ENCODE measurements at places on chromosomes 16 and 17.

DNA sequence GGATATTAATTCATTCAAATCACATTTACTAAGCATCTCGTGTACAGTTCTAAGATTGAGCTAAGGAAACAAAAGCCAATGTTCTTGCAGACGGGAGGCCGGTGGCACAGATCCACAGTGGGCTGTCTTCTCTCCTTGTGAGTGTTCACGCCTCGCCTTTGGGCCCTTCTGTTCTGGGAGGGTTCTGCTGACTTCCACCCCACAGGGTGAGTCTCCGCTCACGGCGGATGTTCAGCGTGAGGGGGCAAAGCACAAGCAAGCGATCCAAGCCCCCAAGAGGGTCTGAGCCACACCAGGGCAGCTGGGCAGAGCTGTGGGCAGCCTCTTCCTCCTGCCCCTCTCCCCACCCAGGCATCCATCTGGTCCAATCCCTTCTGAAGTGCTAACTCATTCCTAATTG is 84.3 kb upstream of the DOC2B start:
- no peak for DNase-seq
- no peaks in the 10 kb centered on the region for H3K4me1 ChIP-seq
- peaks cover 5% of the 10 kb centered on the region for H3K36me3 ChIP-seq
- H3K4me3 ChIP-seq = no peak overlapping the region

GRCh38 chr16:10172848-10173655 is 9.2 kb downstream of the GRIN2A start:
- H3K4me3 ChIP-seq = no peak overlapping the region
- no peaks in the 10 kb centered on the region for H3K36me3 ChIP-seq
- DNase-seq = no peak
- H3K27me3 ChIP-seq = peaks cover 15% of the 10 kb centered on the region
- H3K27ac ChIP-seq = no peak overlapping the region

GRCh38 chr17:31533546-31534155 is 142.2 kb downstream of the RAB11FIP4 start:
- no peak overlapping the region for H3K4me3 ChIP-seq
- H3K27ac ChIP-seq = no peak overlapping the region
- peaks cover 25% of the 10 kb centered on the region for H3K4me1 ChIP-seq
- H3K36me3 ChIP-seq = peaks cover 5% of the 10 kb centered on the region

- no peaks in the 10 kb centered on the region for H3K4me1 ChIP-seq
- H3K27ac ChIP-seq = no peak overlapping the region
- no peaks in the 10 kb centered on the region for H3K36me3 ChIP-seq
- H3K4me3 ChIP-seq = no peak overlapping the region
Observed at GRCh38 chr17:14552306-14552705, 251.4 kb downstream of the HS3ST3B1 start.

DNA sequence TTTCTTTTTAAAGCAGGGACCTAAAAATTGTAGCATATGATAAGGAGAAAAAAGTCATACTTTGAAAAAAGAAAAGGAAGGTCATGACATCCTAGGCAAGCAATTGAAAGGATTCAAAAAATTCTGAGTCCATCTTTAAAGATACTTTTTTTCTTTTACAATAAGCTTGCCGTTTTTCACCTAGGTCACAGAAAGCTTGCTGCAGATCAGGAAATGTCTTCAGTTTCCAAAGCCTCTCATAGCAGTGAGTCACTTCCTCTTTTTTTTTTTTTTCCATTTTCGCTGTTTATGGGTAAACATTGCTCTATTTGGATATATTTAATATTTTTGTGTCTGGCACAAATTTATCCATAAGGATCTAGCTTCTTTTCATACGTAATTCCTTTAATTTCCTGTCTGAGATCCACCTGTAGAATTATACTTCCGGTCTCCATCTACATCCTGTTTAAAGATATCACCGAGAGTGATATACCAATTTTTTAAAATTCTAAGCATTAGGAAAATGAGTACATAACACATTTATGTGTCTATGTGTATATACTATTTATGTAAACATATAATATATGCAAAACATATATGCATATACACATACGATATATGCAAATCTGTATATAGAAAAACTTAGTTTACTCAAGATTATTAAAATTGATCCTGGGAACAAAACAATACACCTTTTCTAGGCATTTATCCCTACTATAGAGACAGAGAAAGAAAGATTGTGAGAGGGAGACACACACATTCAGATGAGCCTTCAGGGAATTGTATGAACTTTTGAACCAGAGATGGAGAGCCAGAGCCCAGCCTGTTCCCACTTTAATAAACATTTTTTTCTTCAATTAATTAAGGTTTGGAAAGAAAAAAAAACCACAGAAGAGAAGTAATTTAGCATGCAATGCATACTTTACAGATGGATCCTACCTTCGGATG is 134.4 kb downstream of the SKAP1 start:
- H3K36me3 ChIP-seq = peaks cover 4% of the 10 kb centered on the region
- DNase-seq = no peak
- H3K4me3 ChIP-seq = peak overlapping the region; percentile 80

DNA sequence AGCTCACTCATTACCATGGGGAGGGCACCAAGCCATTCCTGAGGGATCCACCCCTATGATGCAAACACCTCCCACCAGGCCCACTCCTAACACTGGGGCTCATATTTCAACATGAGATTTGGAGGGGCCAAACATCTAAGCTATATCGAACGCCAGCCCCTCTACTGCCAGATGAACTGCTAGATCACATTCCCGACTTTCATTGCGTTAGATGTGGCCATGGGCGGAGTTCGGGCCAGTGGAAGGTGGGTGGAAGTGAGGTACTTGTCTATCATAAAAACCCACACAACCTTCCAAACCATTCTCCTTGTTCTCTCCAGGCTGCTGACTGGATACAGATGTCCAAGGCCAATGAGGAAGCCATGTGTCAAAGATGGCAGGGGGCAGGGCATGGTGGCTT is 27.0 kb upstream of the ANKRD40CL start:
- no peaks in the 10 kb centered on the region for H3K36me3 ChIP-seq
- no peaks in the 10 kb centered on the region for H3K4me1 ChIP-seq
- H3K4me3 ChIP-seq = no peak overlapping the region
- DNase-seq = no peak
- H3K27me3 ChIP-seq = no peaks in the 10 kb centered on the region

- H3K27me3 ChIP-seq = no peaks in the 10 kb centered on the region
- H3K36me3 ChIP-seq = peaks cover 7% of the 10 kb centered on the region
- peaks cover 48% of the 10 kb centered on the region for H3K4me1 ChIP-seq
- DNase-seq = no peak
- H3K27ac ChIP-seq = no peak overlapping the region
- no peak overlapping the region for H3K4me3 ChIP-seq
Observed at GRCh38 chr16:57997176-57997527, 3.3 kb downstream of the ZNF319 start.

DNA sequence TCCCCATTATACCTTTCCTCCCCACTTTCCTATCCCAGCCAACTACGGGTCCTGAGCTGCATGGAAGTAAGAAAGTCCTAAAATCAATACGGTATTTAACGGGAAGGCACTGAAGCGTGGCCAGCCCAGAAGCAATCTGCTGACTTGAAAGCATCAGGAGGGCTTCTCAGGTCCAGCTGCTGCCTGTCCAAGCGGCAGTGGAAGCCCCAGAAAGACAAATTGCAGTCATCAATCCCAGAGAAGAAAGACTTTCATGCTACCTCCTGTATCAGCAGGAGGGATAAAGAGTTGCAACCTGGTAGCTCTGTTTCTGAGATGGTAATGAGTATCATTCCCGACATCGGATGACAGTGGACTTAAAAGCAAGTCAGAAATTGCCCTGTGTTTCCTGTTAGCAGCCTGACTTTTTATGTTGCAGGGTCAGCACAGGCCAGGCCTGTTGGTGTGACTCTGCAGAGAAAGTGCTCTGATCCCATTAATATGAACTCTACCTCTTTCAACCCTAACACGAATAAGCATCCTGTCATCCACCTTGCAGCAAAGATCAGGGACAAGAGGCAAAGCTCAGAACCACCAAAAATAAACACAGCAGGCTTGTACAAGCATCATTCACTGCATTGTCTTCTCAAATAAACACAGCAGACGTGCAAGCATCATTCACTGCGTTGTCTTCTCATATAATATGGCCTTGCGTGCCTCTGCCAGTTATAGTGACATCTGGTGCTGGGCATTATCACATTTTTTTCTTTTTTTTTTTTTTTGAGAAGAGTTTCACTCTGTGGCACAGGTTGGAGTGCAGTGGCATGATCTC is 358.6 kb upstream of the CDH11 start:
- H3K4me1 ChIP-seq = no peaks in the 10 kb centered on the region
- H3K4me3 ChIP-seq = no peak overlapping the region
- DNase-seq = no peak

DNA sequence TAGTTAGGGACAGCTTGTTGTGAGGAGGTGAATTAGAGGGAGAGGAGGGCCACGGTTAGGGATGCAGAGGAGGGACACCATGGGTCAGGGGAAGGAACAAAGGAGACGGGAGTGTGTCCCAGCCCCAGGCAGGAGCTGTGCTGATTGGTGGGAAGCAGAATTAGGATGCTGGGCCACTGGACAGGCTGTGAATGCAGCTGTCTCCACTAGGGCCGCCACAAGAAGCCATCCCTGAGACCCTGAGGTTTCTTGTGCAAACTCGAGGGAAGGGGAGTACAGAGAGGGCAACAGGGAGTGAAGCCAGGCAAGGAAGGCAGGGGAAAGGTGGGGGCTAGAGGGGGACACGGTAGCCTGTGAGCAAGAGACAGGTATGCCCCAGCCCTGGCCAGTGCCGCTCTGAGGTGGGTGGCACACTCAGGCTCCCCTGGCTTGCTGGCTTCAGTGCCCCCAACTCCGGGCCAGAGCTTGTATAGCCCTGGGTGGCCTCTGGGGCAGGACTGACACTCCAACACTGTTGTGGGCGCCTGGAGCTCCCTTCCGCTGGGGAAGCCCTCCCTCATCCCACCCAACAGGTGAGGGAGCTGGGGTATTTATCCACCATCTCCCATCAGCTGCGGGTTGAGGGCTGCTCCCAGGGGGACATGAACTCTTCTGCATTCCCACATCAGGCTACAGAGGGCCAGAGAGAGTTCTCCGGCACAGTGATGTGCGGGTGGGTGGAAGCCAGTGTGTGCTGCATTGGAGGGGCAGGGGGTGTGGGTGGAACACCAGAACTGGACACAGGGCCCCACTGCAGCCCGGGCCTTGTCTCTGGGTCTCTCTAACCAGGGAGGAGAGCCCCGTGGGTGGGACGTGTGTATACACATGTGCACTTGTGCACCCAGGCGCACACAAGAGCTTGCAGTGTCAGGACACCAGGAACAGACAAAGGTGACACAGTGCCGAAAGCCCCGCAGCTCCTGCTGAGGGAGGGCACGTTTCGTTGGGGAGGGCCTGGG is 8.3 kb upstream of the SPPL2C start:
- H3K4me3 ChIP-seq = no peak overlapping the region
- no peak for DNase-seq
- H3K27me3 ChIP-seq = peaks cover 2% of the 10 kb centered on the region

DNA sequence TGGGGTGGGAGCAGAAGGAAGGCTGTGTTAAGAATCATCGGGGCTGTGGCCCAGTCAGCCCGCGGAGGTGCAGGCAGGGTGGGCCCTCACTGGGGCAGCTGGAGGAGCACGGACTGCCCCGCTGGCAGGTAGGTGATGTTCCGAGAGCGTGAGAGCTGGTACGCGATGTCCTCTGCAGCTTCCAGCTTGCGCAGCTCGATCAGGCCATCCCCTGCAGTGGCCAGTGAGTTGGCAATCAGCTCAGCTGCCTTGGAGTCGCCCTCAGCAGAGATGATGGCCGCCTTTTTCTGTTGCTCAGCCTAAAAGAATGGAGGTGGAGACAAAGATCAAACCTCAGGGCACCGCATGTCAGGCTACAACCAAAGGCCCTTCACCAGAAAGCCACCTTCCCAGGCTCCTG is 9.8 kb downstream of the PHB1 start:
- H3K4me3 ChIP-seq = no peak overlapping the region
- no peak for DNase-seq
- H3K36me3 ChIP-seq = peaks cover 63% of the 10 kb centered on the region

DNA sequence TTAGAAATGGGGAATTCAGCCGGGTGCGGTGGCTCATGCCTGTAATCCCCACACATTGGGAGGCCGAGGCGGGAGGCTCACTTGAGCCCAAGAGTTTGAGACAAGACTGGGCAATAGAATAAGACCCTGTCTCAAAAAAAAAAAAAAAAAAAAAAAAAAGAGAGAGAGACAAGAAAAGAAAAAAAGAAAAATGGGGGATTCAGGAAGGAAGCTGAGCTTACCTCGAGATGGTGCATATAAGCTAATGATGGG is 150.8 kb upstream of the RPH3AL start:
- H3K4me1 ChIP-seq = peaks cover 13% of the 10 kb centered on the region
- no peak for DNase-seq
- peaks cover 5% of the 10 kb centered on the region for H3K27me3 ChIP-seq
- no peaks in the 10 kb centered on the region for H3K36me3 ChIP-seq

GRCh38 chr16:17275076-17276009 is 195.4 kb downstream of the XYLT1 start:
- H3K27me3 ChIP-seq = peaks cover 2% of the 10 kb centered on the region
- no peak overlapping the region for H3K27ac ChIP-seq
- peaks cover 53% of the 10 kb centered on the region for H3K4me1 ChIP-seq
- no peak for DNase-seq
- H3K4me3 ChIP-seq = no peak overlapping the region

- DNase-seq = no peak
- no peaks in the 10 kb centered on the region for H3K36me3 ChIP-seq
- no peak overlapping the region for H3K4me3 ChIP-seq
Observed at GRCh38 chr16:73420244-73420643, 372.3 kb upstream of the ZFHX3 start.

GRCh38 chr17:30864636-30865035 is 32.9 kb downstream of the ATAD5 start:
- H3K36me3 ChIP-seq = peaks cover 47% of the 10 kb centered on the region
- DNase-seq = no peak
- H3K27ac ChIP-seq = no peak overlapping the region

DNA sequence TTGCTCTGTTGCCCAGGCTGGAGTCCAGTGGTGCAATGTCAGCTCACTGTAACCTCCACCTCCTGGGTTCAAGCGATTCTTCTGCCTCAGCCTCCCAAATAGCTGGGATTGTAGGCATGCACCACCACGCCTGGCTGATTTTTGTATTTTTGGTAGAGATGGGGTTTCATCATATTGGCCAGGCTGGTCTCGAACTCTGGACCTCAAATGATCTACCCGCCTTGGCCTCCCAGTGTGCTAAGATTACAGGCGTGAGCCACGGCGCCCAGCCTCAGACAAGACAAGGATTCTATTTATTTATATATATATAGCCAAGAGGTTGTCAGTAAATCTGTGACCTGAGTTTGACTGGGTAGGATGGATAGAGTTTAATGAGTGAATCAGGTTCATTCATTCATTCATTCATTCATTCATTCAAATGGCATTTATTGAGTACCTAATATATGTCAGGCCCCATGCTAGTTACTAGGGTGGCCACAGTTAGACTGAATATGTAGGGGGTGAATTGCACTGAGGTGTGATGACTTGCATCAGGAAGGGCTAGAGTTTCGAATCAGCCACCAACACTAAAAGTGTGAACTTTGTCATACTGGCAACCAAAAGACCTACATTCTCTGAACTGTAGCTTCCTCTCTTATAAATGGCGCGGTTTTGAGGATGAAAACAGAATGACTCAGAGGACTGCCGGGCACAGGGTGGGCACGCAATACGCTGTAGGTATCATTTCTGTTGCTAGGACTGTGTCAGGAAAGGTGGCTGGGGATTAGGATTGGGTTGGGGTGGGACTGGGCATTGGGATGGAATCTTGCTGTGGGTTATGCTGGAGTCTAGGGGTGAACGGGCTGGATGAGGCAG is 37.8 kb downstream of the ITGAE start:
- H3K36me3 ChIP-seq = peaks cover 13% of the 10 kb centered on the region
- H3K4me1 ChIP-seq = peaks cover 55% of the 10 kb centered on the region
- peak overlapping the region; percentile 76 for H3K27ac ChIP-seq
- H3K27me3 ChIP-seq = peaks cover 17% of the 10 kb centered on the region
- DNase-seq = peak; percentile 56

GRCh38 chr16:75703306-75703705 is 2.0 kb upstream of the DUXB start:
- H3K4me3 ChIP-seq = no peak overlapping the region
- no peak for DNase-seq
- H3K4me1 ChIP-seq = no peaks in the 10 kb centered on the region
- H3K36me3 ChIP-seq = no peaks in the 10 kb centered on the region
- no peak overlapping the region for H3K27ac ChIP-seq
